ENCODE measurements at places on chromosomes 7 and 10. TPM values are rescaled to one million over a fixed set of nuclear protein-coding genes. Genes with fewer than 3 reads are reported as not detected.

PFKFB3 gene
- polyA plus RNA-seq = 17.2 TPM

C10orf53 gene
- not detected for polyA plus RNA-seq

WEE2 gene
- not detected for polyA plus RNA-seq

HOXA3 gene
- polyA plus RNA-seq = 4.7 TPM
